ENCODE measurements at places on chromosomes 4 and X. TPM values are rescaled to one million over a fixed set of nuclear protein-coding genes. Genes with fewer than 3 reads are reported as not detected.

DNA sequence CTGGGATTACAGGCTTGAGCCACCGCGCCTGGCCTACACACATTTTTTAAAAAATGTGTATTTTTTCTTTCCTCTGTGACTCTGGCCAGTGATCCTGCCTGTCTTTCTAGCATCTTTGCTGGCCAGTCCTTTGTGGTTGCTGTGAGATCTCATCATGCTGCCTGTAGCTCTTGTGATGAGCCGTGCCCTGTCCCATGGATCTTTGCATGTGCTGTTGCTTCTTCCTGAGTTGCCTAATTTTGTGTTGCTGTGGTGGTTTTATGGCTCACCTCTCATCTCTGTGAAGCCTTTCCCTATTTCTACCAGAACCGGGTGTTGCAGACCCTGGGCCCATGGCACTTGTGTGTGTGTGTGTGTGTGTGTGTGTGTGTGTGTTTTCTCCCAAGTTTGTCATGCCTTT lies 8.3 kb downstream of the NSD2 start:
- no peak overlapping the region for H3K4me3 ChIP-seq
- no peaks in the 10 kb centered on the region for H3K27me3 ChIP-seq
- no peaks in the 10 kb centered on the region for H3K4me1 ChIP-seq
- peaks cover 7% of the 10 kb centered on the region for H3K36me3 ChIP-seq

The USP17L15 gene
- not detected for total RNA-seq

GRCh38 chr4:20618731-20619130 lies 81.5 kb upstream of the PACRGL start:
- no peak overlapping the region for H3K27ac ChIP-seq
- H3K4me3 ChIP-seq: no peak overlapping the region
- no peaks in the 10 kb centered on the region for H3K27me3 ChIP-seq

GRCh38 chr4:177242651-177243286 lies 66.9 kb upstream of the NEIL3 start:
- DNase-seq: no peak
- H3K4me3 ChIP-seq: no peak overlapping the region
- no peaks in the 10 kb centered on the region for H3K4me1 ChIP-seq
- no peaks in the 10 kb centered on the region for H3K27me3 ChIP-seq
- H3K36me3 ChIP-seq: no peaks in the 10 kb centered on the region

DNA sequence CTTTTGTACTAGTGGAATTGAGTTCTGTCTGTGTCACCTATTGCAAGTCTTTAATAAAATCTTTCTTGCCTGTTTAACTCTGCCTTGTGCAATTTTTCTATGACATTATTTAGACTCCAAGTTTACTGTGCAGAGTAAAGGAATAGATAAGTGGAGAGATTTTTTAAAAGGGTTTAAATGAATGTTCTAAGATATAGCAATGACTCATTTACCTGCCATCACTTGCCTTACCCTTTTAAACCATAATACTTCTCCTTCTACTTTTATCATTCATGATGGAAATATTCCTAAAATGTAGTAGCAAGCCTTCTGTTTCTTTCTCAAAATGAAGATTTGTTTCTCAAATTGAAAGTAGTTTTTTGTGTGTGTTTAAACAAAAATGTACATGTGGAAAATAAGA lies 782.8 kb upstream of the MAGEB2 start:
- H3K36me3 ChIP-seq: no peaks in the 10 kb centered on the region
- H3K4me1 ChIP-seq: no peaks in the 10 kb centered on the region
- no peak for DNase-seq
- no peak overlapping the region for H3K27ac ChIP-seq

DNA sequence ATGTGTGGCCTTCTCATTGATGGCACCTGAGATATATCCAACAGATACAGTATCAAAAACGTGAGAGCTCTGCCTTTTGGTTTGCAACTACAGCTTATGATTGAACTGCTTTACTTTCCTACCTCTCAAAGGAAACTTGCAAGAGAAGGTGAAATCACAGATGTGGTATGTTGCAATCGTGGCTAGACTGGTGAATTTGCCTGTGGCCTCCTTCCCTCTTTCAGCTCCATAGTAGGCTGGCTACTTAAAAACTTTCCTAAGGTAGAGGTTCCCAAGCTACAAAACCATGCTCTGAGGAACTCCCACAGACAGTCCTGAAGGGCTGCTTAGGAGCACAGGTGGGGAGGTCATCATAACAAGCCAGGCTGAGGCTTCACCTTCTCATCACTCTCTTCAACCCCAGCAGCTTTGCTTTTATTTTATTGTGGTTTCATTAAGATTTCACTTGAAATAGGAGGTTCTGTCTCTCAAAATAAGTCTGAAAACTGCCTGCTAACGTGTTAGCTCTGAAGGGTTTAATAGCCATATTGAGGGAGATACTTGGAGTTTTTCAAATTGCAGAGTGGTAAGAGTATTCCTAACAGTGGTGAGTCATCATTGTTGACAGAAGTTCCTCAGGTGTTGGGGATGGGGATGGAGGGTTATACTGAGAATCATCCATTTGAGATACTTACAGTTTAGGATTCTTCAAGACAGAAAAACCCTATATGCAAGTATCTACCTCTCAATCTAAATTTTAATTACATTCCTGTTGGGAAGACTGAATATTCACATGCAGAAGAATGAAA lies 93.5 kb upstream of the UCP1 start:
- H3K27ac ChIP-seq: no peak overlapping the region
- H3K4me1 ChIP-seq: no peaks in the 10 kb centered on the region
- H3K36me3 ChIP-seq: peaks cover 27% of the 10 kb centered on the region

GRCh38 chr4:6294705-6295421 lies 25.2 kb downstream of the WFS1 start:
- no peaks in the 10 kb centered on the region for H3K27me3 ChIP-seq
- no peak overlapping the region for H3K27ac ChIP-seq
- no peak for DNase-seq
- peaks cover 33% of the 10 kb centered on the region for H3K36me3 ChIP-seq
- peaks cover 7% of the 10 kb centered on the region for H3K4me1 ChIP-seq

DNA sequence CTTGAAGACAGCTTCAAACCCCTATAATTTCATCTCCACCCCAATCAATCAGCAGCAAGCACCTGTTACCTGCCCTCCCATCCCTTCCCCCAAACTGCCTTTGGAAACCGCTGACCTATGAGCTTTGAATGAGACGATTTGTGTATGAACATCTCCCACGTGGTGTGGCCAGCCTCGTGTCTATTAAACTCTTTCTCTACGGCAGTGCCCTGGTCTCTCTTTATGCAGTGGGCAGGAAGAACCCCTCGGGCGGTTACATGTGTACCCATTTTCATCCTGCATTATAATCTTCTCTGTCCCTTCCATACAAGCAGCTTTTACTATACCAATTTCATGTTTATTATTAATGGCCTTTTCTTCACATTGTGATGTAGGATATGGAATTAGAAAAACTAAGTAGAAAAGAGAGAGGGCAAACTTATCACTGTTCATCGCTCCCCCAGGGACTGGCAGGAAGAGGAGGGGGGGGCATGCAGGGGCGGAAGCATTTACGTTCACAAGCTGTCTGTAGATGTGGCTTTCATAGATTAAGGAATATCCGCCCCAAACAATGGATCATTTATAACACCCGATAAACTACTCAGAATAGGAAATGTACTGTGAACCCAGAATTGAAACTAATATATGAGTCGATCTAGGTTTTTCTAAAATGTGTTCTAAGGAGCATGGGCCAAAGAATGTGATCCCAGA lies 95.5 kb upstream of the ZNF518B start:
- no peaks in the 10 kb centered on the region for H3K4me1 ChIP-seq
- H3K4me3 ChIP-seq: no peak overlapping the region
- H3K27me3 ChIP-seq: no peaks in the 10 kb centered on the region
- no peaks in the 10 kb centered on the region for H3K36me3 ChIP-seq
